Body of pancreas (tissue), 4 donors: ENCODE measurements at places on chromosomes 3 and 15. TPM values are rescaled to one million over a fixed set of nuclear protein-coding genes. Genes with fewer than 3 reads are reported as not detected.

ATP8B4 gene
- total RNA-seq: 6.6 TPM

SCAMP5 gene
- 21.1 TPM for total RNA-seq

MAGEL2 gene
- 2.0 TPM for total RNA-seq

CADM2 gene
- 0.26 TPM for total RNA-seq

ADAMTS7 gene
- total RNA-seq: 2.1 TPM

IL17RE gene
- total RNA-seq: 10.9 TPM

AGTR1 gene
- total RNA-seq: 4.4 TPM

LMCD1 gene
- total RNA-seq: 32.4 TPM

NDN gene
- total RNA-seq: 21.8 TPM

GPR62 gene
- total RNA-seq: not detected

DLL4 gene
- 0.33 TPM for total RNA-seq

CCDC9B gene
- 17.1 TPM for total RNA-seq

TLR9 gene
- total RNA-seq: 0.26 TPM

MCF2L2 gene
- total RNA-seq: not detected

FBXW12 gene
- 3.4 TPM for total RNA-seq

SLC28A1 gene
- total RNA-seq: 0.26 TPM

SERINC4 gene
- total RNA-seq: not detected

CSPG4 gene
- 3.1 TPM for total RNA-seq

USP3 gene
- 48.8 TPM for total RNA-seq

ULK3 gene
- total RNA-seq: 74.2 TPM

ADCY5 gene
- total RNA-seq: 18.8 TPM

CHL1 gene
- total RNA-seq: 3.0 TPM

WWTR1 gene
- total RNA-seq: 46.2 TPM

BOC gene
- total RNA-seq: 22.7 TPM

WNT7A gene
- under 0.01 TPM for total RNA-seq

SCG3 gene
- 6.3 TPM for total RNA-seq

SCN5A gene
- total RNA-seq: not detected
